ENCODE measurements at places on chromosomes 3 and 15.

DNA sequence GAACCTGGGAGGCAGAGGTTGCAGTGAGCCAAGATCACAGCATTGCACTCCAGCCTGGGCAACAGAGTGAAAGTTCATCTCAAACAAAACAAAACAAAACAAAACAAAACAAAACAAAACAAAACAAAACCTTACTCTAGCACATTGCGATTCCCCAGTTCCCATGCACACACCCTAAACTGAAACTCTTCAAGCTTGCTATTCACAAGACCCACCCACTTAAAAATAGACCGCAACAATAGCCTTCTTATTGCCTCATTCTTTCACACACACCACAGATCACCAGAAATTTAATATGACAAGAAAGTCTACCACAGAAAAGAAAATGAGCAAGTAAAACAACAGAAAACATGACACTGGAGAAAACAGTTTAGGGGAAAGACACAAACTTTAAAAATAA lies 598.4 kb downstream of the FHIT start:
- DNase-seq = no peak

DNA sequence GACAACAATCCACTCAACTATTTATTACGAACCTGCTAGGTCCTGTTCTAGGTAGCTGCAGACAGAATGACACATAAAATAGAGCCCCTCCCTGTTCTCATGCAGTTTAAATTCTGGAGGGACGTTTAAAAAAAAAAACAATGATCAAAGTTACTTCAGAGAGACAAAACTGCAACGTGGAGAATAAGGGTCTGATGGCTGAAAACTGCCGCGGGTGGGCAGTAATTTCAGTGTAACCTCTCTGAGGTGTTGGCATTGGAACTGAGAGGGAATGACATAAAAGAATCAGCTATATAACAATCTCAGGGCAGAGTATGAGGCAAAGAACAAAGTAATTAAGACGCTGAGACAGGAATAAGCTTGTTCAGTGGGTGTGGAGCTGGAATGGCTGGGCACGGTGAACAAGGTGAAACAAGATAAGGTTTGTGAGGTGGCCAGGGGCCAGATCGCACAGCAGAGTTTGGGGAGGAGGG lies 19.5 kb downstream of the TBL1XR1 start:
- DNase-seq = no peak

DNA sequence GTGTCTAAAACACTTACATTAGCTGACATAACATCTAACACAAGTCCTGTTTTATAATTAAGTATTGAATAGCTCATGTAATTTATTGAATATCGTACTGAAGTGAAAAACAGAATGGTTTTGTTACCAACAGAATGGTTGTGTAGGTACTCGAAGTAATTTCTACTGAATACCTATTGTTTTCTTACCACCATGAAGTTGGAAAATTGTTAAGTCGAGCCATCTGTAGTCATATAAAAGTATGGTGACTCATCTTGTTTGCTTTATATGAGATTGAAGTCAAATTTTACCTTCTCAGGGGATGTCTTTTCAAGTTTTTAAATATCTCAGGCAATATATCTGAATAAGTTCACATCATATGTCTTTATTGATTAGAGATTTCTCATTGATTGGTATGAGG lies 37.6 kb downstream of the PIAS1 start:
- DNase-seq = no peak

GRCh38 chr3:104018541-104018940 lies 1348.2 kb upstream of the ALCAM start:
- DNase-seq = no peak

GRCh38 chr3:183142199-183142598 lies 20.3 kb downstream of the LAMP3 start:
- no peak for DNase-seq

DNA sequence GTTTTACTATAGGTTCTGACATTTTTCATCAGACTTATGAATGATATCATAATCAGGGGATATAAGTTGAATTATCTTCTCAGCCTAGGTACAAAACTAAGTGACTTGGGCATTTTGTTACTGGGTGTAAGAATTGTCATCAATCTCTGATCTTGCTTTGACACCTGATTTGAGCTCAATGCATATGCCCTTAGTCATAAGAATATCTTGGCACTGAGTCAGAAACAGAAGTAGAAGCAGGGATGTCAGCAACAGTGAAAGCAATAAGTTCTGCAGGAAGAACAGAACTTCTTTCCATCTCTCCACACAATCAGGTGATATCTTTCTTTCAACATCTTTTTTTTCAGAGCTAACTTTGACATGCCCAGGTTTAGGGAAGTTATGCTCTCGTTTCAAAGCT lies 14.6 kb downstream of the SLITRK3 start:
- DNase-seq = no peak

- DNase-seq = no peak
These were observed 23.2 kb downstream of the CYP8B1 start for GRCh38 chr3:42852441-42852840.

DNA sequence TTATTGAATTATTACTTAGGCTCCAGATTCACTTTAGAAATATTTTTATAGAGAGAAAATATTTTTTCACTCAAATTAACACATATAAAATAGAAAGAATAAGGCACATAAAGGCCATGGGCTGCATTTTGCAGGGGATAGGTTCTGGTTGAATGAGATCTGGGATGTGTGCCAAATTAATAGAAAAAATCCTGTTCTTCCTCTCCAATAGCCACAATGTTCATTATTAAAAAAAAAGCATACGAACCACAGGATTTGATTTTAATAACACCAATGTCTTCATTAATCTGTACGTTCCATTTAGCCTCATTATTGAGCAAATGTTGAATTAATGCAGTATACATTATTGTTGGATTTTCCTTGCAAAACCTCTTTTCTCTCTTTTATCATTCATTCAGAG lies 622.8 kb upstream of the AGTR1 start:
- no peak for DNase-seq

- DNase-seq = no peak
These were observed 110.7 kb downstream of the EEFSEC start for GRCh38 chr3:128263946-128264345.

DNA sequence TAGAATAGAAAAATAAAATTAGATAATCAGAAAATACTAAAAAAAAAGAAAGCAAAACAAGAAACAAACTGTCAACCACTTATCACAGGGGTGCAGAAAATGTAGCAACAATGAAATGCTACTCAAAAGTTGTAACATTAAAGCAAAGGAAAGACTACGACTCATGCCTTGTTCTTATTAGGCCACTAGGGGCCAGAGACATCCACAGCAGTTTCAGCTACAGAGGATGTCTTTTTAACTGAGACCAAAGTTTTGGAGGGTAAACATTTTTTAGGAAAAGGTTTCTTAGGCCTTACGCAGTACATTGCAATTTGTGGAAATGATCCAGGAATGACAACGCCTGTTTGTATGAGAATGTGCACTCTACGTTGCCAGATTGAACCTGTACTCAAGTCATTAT lies 15.4 kb upstream of the CADM2 start:
- no peak for DNase-seq

- no peak for DNase-seq
These were observed 18.4 kb downstream of the GCSAM start for GRCh38 chr3:112114576-112115160.

- no peak for DNase-seq
These were observed 31.6 kb downstream of the ANP32A start for GRCh38 chr15:68789091-68789490.

GRCh38 chr3:188108703-188109412 lies 45.1 kb upstream of the LPP start:
- DNase-seq = no peak

GRCh38 chr3:45606991-45607712 lies 12.6 kb downstream of the LIMD1 start:
- no peak for DNase-seq

DNA sequence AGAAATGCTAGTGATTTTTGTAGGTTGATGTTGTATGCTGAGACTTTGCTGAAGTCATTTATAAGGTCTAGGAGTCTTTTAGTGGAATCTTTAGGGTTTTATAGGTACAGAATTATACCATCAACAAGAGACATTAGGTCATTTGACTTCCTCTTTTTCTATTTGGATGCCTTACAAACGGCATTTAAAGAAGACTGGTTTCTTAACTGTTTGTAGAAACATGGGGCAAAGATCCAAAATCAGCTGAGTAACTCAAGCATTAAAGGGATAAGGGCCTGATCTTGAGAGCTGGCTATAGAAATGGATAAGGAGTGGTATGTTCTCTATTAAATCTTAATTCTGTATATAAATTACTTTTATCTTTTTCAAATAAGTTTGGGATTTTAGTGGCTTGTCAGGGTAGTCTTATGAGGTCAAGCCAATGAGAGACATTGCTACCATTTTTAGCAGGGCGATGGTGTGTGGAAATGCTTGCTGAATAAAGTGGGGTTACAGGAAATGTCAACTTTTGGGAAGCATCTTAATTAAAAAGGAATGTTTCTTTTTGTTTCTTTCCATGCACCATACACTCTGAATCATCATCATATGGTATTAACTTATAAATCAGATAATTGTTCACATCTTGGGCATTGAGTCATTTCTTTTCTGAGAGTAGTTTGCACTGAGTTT lies 197.7 kb upstream of the GBE1 start:
- no peak for DNase-seq

GRCh38 chr3:173045770-173046382 lies 95.2 kb downstream of the SPATA16 start:
- DNase-seq = no peak
